Stimulated activated CD4-positive, alpha-beta T cell treated with anti-CD3 and anti-CD28 coated beads, Interleukin-15, amount 100 ng/mL, for 1 hour (primary cell): ENCODE measurements at places on chromosomes 4 and X.

- no peak for DNase-seq
Observed at GRCh38 chr4:129994715-129995114, 898.8 kb downstream of the C4orf33 start.

DNA sequence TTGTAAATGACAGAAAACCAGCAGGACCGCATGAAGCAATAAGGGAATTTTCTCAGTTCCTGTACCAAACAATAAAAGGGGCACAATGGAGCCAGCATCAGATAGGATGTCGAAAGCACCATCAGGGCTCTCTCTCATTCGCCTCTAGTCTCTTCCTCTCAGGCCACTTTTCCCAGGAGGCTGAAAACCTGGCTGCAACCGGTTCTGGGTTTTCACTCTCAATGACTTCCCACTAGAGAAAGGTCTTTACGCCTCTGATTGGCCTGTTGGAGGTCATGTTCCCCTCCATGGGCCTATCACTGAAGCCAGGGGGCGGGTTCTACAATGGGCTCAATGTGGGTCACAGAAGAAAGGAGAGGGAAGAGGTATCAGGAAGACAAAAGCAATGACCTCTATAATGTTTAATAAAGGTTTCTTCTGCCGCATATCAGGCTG lies 29.3 kb downstream of the ZNF827 start:
- DNase-seq, result no peak

- no peak for DNase-seq
Observed at GRCh38 chrX:12076046-12076445, 62.2 kb upstream of the FRMPD4 start.

DNA sequence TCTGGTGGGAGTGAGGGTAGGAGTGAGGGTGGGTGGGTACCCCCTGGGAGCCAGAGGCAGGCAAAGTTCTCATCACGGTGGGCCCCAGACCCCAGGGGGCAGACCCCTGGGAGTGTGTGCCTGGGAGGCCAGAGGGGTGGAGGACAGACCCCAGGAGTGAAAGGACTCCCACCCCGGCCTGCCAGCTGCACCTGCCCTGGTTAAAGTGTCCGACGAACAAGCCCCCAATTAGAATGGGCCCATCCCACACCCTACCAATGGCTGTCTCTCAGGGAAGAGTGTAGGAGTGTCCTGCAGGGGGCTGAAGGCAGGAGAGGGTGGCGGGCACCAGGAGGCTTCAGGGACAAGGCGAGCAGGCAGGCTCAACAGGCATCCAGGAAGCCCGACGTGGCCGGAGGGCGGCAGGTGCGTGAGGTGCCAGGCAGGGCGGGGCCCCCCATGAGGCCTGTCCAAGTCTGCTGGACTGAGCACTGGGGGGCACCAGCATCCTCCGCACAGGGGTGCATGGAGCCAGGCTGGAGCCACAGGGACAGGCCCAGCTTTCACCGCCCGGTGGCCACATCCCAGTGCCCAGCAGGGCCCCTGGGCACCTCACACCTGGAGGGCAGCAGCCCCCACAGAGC lies 8.7 kb downstream of the PDE6B start:
- no peak for DNase-seq

GRCh38 chr4:84920617-84921016 lies 45.9 kb downstream of the WDFY3 start:
- no peak for DNase-seq

- DNase-seq, result no peak
Observed at GRCh38 chr4:5955856-5956255, 62.4 kb downstream of the C4orf50 start.

- no peak for DNase-seq
Observed at GRCh38 chr4:156238171-156238570, 284.5 kb upstream of the CTSO start.

DNA sequence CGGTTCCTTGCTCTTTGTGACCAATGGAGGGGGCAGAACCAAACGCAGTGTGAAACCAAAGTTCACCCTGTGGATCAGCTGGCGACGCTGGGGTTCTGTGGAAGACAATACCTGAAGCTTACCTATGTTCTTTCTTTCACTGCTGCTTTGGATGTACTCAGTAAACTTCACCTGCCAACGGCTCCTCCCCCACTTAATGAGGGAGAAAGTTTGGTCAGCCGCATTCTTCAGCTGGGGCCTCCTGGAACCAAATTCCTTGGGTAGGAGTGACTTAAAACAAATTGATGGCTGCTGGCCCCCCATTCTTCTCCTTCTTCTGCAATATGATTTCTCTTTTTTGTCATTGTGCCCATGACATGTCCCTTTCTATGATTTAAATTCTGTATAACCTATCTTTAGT lies 282.4 kb downstream of the ANK2 start:
- DNase-seq, result no peak

GRCh38 chrX:54357414-54358377 lies at the start of gene WNK3:
Gene WNK3 (minus strand): TSS chrX:54358046.
- peak; percentile 14 for DNase-seq

GRCh38 chrX:4277122-4277521 lies 563.7 kb upstream of the PRKX start:
- DNase-seq, result no peak

GRCh38 chr4:107845681-107846080 lies 20.9 kb downstream of the SGMS2 start:
- DNase-seq, result no peak

- no peak for DNase-seq
Observed at GRCh38 chrX:1430451-1430850, 22.3 kb downstream of the ASMTL start.

DNA sequence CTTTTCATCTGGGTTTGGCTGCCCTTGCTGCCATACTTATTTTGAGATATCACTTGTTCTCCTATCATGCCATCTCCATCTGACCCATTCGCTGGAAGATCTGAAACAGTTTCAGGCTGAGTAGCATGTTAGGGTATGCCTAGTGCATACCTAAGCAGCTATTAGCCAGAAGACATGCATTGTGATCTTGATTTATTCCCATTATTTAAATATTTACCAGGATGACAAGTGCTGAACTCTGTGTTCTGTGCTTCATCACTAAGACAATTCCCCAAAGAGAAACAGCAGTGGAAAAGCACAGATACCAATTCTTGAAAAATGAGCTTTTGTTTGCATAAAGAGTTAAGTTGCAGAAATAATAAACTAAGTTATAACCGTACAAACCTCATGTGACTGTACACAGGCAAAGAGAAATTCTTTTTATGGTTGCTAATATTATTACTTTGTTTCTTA lies 271.0 kb upstream of the ARSJ start:
- DNase-seq, result no peak

- no peak for DNase-seq
Observed at GRCh38 chr4:119598521-119598920, 30.1 kb downstream of the PDE5A start.

DNA sequence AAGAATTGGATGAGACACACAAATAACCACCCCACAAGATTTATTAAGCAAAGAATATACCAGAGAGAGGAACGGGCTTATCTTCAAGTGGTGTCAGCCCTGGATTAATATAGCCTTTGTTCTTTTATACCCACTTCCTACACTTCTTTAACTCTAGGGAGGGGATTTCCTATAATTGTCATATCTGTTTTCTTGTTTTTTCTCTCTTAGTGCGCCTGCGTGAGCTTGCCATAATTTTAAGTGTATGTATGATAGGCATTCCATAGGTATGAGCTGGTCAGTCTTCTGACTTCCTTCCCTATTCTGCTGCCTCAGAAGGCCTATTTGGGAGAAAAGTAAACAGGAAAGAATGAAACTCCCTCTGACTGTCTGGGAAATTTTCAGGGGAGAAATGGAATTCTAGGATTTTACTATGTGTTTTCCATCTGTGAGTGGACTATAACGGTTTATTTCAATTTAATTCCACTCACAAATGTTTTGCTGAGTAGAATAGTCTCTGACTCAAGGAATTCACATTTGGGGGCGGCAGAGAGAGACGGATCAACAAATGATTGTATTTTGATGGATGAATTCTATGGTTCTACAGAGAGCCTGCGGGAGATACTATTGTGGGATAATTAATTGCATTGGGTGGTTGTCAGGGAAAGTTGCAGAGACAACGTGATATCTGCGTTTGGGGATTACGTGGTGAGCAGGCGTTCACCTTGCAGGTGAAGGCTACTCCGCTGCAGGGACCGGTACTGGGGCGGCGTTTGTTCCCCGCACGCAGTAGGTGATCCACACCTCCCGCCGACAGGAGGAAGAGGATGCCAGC lies 626 bp upstream of the CEP135 start:
- no peak for DNase-seq

DNA sequence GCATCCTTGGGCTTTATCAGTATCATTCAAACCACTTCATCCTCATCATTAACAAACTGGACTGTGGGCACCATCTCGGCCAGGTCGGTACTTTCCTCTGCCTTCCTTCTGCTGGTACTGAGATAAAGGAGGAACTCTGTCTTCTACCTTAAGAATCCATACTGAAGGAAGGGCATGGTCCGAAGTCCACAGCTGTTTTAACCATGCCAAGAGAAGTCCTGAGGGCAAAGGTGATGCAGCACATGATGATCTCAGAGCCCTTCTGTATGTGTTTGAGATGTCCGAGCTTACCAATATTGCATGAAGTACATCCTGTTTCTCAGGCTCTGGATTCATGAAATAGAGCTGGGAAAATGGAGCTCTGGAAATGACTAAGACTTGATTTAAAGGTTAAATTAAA lies 125.5 kb upstream of the STS start:
- DNase-seq, result no peak

- peak; percentile 70 for DNase-seq
Observed at GRCh38 chrX:135520553-135521404, at the start of gene INTS6L. Gene INTS6L (plus strand): TSS chrX:135520660. CDS start chrX:135520993, 333 bp downstream.

DNA sequence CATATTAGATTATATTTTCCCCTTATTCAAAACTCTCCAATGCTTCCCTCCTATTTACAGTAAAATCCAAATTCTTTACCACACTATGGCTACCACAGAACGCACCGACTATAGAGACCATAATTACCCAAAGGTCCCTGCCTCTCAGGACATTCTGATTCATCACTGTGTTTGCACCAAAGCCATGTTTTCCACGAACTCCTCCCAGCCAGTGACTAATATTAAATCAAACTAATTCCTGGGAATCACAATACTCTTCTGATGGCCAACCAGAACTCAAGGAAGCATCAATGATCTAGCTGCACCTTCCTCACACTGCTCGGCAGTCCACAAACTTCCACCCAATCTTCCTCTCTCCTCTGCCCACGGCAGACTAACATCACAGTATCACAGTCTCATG lies 24.2 kb upstream of the EDNRA start:
- no peak for DNase-seq

GRCh38 chrX:141989134-141989533 lies 85.4 kb downstream of the MAGEC1 start:
- DNase-seq, result no peak

GRCh38 chrX:71911731-71912050 lies 1.0 kb downstream of the NHSL2 start:
- DNase-seq, result no peak

DNA sequence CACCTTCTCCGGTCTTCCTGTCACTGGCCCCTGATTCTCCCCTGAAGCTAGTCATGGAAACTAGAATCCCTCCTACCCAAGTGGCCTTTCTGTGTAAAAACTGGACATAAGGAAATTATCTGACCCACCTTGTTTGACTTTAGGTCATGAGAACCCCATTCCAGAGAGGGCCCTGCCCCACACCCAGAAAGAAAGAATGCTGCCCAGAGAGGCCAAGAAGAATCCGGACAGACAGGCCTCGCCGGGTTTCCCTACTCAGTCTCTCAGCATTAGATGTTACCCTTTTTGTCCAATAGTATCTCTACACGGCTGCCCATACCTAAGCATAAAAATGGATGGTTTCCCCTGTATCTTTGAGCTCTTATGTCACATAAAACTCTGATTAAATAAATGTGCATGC lies 83.3 kb upstream of the HELT start:
- no peak for DNase-seq

DNA sequence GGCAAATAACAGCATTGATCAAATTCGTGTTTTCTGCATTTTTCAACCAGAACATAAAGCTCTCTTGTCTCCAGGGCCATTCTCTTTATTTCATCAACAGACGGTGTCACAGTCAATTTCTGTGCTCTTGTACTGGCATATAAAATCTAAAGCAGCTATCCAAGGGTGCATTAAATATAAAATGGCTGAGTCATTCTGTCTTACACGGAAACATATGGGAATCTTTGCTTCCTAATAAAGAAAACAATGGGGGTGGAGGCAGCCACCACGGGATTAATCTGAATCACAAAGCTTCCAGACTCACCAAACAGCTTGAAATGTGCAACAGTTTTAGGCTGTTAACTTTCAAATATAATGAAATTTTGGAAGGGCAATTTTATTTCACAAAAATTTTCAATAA lies 132.6 kb downstream of the IL15 start:
- DNase-seq, result no peak

GRCh38 chrX:34612036-34612435 lies 45.0 kb downstream of the TMEM47 start:
- no peak for DNase-seq

- no peak for DNase-seq
Observed at GRCh38 chrX:81278616-81279015, 76.7 kb downstream of the SH3BGRL start.

DNA sequence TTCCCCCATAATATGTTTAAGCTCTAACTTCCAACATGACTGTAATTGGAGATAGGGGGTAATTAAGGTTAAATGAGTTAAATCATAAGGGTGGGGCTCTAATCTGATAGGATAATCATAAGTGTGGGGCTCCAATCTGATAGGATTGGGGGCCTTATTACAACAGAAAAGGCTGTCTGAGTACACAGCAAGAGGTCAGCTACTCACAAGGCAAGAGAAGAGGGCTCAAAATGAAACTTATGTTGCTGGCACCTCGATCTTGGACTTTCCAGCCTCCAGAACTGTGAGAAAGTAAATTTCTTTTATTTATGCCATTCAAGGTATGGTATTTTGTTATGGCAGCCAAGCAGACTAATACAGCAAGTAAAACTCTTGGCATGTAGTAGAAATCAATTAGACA lies 16.4 kb downstream of the SH2D1A start:
- DNase-seq, result no peak

- no peak for DNase-seq
Observed at GRCh38 chr4:8545439-8545765, 34.8 kb upstream of the GPR78 start.

DNA sequence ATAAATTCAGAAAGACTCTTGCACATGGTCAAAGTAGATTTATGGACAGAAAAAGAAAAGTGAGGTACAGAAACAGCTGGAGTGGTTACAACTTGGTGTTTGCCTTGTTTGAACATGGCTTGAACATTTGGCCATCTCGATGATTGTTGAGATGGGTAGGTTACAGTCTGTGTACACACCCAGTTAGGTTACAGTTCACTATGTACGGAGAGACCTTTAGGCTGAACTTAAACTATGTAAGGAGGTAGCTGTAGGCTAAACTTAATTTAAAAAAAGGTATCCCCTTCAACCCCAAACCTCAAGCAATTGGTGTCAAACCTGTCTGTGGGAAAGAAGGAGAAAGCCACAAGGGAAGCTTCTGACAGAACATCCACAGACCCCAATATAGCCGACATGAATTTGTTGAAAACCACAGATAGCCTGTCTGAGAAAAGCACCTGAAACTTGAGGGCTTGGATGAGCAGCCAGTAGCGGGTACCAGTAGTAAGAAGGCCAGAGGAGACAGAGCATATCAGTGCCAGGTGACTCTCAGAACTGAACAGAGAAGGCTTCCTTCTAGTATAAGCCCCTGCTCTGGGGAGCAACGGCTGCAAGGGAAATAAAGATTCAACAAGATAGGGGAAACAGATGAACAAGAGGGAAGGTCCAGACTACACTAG lies 247.9 kb upstream of the GALNTL6 start:
- no peak for DNase-seq
